CD4-positive, alpha-beta memory T cell (primary cell): ENCODE measurements at places on chromosomes 3 and 15.

- DNase-seq = peak; percentile 66
These were observed 3.8 kb downstream of the PKM start for GRCh38 chr15:72227192-72227586.

GRCh38 chr3:190912736-190913135, 50.2 kb upstream of the GMNC start:
- DNase-seq = no peak

DNA sequence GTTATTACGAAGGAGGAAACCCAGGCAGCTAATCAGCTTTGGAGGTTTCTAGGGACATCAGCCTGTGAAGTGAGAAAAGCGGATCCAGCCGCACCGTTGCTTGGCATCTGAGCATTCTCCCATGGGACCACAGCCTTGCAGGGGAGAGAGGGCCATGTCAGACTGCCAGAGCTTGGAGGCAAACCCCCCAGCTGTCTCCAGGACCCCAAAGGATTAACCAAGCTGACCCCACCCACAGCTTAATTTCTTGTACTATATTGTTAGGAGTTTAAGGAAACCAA, 5.1 kb downstream of the IGDCC3 start:
- DNase-seq = no peak

- DNase-seq = no peak
These were observed 25.9 kb upstream of the CAPN7 start for GRCh38 chr3:15180042-15180611.

- DNase-seq = no peak
These were observed 255.4 kb upstream of the UBE2E1 start for GRCh38 chr3:23550402-23550801.

DNA sequence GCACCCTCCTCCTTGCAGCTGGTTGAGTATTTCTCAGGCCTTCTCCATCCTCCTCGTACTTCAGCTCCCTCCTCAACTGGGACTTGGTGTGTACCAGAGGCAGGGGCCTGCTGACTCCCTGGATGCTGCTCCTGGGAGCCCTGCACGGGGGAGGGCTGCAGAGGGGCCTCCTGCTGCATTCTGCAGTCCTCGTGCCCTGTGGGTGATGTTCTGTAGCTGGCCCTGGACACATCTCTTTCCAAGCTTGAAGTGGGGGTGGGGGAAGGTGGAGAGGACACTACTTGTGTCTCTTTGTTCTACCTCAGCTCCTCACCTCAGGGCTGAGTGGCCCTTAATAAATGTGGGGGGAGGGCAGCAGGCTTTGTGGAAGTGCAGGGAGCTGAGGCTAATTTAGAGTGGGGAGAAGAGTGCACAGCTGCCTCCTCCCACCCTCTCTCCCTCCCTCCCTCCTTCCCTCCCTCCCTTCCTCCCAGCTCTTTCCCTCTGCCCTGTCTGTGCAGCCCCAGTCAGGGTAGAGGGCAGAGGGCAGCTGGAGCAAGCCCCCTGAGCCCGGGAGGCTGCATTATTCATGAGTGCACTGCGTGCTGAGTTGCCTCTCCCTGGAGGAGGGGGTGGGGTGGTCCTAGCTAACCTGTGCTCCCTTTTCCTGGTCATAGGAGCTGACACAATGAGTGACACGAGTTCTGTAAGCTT, 3.7 kb upstream of the GRM2 start:
- no peak for DNase-seq

GRCh38 chr15:90078965-90079364, 23.3 kb downstream of the IDH2 start:
- DNase-seq = no peak

- DNase-seq = no peak
These were observed 59.4 kb upstream of the VGLL4 start for GRCh38 chr3:11703146-11703545.

- DNase-seq = no peak
These were observed 24.9 kb upstream of the PLXNA1 start for GRCh38 chr3:126957776-126958637.

DNA sequence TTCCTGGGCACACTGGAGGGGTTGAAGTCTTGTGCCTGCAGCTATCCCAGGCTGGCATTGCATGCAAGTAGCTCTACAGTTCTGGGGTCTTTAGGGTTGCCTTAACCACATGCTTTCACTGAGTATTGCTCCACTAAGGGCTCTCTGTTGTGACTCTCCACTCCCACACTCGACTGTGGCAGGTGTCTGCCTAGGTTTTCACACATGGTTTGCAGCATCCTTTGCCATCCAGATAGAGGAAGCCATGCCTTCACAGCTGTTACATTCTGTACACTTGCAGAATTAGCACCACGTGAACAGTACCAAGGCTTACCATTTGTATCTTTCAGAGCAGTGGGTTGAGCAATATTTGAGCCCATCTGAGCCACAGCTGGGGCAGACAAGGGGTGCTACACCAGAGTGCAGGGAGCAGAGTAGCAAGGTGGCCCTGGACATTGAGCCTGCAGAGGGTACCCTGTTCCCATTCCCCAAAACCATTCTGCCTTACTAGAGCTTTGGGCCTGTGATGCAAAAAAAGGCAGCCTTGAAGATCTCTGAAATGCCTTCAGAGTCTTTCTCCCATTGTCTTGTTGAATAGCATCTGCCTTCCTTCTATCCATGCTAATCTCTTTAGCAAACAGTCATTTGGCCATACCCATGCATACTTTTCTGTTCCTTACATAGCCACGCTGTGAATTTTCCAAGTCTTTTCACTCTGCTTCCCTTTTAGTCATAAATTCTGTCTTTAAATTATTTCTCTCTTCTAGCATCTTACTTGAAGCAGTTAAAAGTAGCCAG, 95.2 kb upstream of the PLCL2 start:
- DNase-seq = no peak

DNA sequence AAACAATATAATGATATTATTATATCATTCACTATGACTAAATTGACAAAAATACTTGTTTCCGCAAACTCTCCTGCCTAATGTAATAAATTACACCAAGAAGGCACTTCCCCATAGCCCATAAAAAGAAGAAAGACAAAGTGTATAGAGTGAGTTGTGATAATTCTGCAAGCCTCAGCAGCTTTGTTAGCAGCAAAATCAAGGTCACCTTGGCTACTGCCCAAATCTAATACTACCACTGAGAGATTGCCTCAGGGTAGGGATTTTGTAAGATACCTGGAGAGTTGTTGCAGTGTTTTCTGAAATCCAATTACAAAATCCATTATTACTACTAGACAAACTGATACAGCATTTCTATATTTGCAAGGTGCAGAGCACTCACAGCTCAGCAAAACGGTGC, 503.5 kb downstream of the FGF12 start:
- DNase-seq = no peak

- no peak for DNase-seq
These were observed 26.1 kb downstream of the KCNMB2 start for GRCh38 chr3:178562143-178562946.

- no peak for DNase-seq
These were observed 31.4 kb downstream of the GTF2E1 start for GRCh38 chr3:120773932-120774331.

DNA sequence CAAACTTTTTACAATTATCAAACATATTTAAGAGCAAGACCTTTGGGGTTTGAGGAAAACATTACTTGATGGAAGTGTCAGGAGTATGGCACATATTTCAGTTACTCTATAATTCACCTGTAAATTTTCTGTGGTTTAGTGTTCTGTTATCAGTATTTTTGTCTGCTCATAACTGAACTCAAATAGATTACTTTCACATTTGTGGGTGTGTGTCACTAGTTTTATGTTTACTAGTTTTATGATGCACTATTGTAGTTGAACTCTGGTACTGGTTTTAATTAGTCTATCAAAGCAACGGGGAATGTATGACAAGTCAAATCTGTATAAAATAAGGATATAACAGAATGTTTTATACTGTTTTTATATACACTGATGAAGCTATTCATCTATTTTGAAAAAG, 27.2 kb downstream of the OXSM start:
- no peak for DNase-seq

DNA sequence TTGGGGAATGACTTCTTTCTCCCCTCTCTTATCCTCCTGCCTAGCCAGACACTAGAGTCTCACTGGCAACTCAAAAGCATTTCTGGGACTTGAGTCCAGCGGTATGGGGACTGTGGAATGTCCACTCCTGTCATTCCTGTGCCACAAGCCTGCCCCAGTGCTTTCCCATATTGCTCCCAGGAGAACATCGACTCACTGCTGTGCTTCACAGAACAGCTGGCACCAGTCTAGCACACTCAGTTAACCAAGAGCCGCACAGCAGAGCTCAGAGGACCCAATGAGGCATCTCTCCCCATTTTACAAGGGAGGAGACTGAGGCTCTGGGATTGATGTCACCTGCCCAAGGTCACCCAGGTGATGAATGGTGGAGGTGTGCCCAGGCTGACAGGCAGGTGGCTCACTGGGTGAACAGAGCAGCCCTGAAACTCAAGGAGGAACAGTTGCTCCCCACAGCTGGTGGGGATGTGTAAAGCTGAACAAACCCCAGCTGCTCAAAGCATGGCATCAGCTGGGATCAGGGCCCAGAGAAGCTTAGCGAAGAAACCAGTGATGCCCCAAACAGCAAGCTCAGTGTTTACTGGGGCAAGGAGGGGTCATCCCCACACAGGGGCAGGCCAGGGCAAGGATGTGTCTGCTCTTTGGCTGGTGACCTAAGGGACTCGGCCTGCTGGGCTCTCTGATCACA, 35.4 kb upstream of the DUSP7 start:
- DNase-seq = no peak

GRCh38 chr3:31962801-31963205, 18.3 kb downstream of the OSBPL10 start:
- no peak for DNase-seq

- no peak for DNase-seq
These were observed 71.9 kb downstream of the CSNK1G1 start for GRCh38 chr15:64284042-64284441.

GRCh38 chr3:4426782-4427344, 40.2 kb downstream of the SUMF1 start:
- DNase-seq = no peak

DNA sequence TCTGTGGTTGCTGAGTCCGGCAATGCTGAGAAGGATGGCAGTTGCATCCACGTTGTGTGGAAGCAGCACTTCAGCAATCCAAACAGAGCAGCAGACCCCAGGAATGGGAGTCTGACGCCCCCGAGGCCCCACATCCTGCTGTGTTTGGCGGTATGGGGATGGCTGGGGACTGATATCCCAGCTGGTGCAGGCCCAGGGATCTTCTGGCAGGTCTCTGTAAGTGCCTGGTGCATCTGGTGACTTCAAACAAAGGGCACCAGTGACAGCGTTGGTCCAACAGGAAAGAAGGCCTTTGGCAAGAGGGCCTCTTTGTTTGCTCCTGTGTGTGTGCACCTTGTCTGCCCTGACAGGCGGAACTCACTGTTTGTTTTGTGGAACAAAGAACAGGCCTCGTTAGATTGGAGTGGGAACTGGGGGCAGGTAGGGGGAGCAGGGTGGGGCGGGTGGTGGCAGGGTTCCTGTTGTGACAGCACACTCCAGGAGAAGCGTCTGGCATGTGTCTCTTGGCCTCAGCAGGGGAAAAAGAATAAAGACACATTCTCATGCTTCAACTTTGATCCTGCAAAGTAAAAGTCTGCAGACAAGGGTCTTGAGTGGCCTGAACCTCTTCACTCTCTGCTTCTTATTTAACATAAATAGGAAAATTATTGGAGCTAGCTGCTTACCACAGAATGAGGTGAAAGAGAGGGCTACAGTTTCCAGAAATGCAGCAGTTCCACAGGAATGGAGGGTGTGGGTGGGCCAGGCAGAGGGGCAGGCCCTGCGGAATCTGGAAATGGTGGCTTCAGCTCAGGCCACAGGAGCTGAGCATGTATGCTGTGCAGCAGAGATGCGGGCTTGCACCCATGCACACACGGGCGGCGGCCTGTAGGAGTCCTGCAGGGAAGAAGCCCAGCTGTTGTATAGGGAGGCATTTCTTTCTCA, 94.5 kb upstream of the MYZAP start:
- no peak for DNase-seq

GRCh38 chr3:152056481-152056880, 183.0 kb downstream of the SUCNR1 start:
- no peak for DNase-seq

DNA sequence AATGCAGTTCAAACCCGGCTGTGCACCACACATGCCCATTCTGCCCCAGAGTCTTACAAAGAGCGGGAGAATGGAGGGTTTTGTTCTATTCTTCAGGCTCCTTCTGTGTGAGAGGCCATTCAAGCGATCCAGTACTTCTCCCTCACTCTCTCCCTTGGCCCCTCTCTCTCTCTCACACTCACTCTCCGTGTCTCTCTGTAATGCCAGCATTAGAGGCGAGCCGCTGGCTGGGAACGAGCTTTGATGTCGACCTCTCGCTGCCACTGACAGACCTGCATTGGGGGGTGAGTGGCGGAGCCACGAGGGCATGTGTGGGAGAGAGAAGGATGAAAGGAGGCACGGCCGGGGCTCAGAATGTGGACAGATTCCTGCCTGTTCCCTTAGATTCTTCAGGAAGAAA, 231.7 kb upstream of the ARRDC4 start:
- DNase-seq = no peak

GRCh38 chr3:64094713-64095079, 71.4 kb upstream of the PSMD6 start:
- no peak for DNase-seq

DNA sequence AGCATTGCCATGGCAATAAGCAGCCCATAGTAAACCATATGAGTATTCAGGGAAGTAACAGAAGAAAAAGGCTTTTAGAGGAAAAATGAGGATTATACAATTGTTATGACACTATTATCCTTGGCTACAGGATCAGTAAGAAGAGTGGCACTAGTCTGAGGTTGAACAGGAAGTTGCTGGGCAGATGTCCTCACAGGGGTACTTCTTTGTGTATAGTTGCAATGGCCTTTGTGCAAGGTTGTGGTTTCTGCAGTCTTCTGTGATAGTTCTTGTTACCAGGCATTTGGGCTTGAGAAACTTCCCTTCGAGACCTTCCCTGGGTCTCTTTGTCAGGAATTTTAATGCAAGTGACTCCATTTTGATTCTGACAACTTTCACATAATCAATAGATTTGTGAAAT, 100.6 kb upstream of the ATP11B start:
- no peak for DNase-seq

GRCh38 chr15:100926258-100926657, 7.1 kb downstream of the LRRK1 start:
- no peak for DNase-seq

DNA sequence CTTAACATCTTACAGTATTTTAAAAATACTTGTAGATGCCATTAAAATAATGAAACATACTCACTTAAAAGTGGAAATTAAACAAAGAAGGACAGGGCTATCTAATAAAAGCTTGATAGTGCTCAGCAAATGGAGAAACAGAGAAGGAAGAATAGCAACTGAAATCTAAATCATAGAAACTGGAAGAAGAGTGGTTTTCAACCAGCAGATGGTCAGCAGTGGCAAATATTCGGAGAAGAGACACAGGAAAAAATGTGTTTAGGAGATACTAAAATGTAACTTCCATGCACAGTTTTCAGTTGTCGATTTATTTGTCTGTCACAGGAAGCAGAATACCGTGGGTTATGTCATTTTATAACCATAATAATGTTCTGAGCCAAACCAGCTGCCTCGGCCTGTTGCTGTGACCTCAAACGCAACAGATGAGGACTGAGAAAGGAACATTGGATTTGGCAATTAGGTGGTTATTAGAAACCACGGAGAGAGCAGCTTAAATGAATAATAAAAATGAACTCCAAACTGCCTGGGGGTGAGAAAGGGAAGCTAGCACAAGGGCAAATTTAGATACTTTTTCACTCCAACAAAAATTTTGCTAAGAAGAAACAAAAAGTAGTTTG, 246.6 kb upstream of the KCNMB2 start:
- no peak for DNase-seq
